K562 (cell line): ENCODE measurements at places on chromosomes 2 and 18. TPM values are rescaled to one million over a fixed set of nuclear protein-coding genes. Genes with fewer than 3 reads are reported as not detected.

The TTC27 gene
- 57.3 and 60.0 TPM in 2 replicates for total RNA-seq

The IL1RL2 gene
- total RNA-seq = not detected in 2 replicates

The BCL2 gene
- total RNA-seq = 1.1 and 1.2 TPM in 2 replicates

- H3K27ac ChIP-seq = no peak overlapping the region
- no peaks in the 10 kb centered on the region for H3K36me3 ChIP-seq
- H3K4me1 ChIP-seq = peaks cover 36% of the 10 kb centered on the region
- H3K27me3 ChIP-seq = no peaks in the 10 kb centered on the region
- peak; percentile 27 for DNase-seq
Measured at GRCh38 chr2:28390746-28391563, 1.7 kb upstream of the FOSL2 start.

DNA sequence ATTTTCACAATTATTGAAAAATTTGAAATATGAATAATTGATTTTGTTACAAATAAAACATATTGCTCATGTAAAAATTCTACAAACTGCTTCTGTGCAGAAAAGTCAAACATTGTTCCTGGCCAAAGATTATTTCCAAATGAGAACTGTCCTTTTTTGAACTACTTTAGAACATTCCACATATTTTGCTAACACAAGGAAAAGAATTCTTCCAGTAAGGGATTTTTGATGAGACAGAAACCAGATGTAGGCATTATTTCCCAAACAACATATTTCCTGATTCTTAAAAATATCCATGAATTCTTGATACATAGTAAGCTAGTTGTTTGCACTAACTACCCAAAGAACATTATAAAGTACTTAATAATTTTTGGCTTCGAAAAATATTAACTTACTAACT lies 715.2 kb downstream of the CCDC85A start:
- H3K27me3 ChIP-seq = no peaks in the 10 kb centered on the region
- no peak overlapping the region for H3K27ac ChIP-seq
- no peaks in the 10 kb centered on the region for H3K36me3 ChIP-seq
- no peak overlapping the region for H3K4me3 ChIP-seq
- DNase-seq = no peak

DNA sequence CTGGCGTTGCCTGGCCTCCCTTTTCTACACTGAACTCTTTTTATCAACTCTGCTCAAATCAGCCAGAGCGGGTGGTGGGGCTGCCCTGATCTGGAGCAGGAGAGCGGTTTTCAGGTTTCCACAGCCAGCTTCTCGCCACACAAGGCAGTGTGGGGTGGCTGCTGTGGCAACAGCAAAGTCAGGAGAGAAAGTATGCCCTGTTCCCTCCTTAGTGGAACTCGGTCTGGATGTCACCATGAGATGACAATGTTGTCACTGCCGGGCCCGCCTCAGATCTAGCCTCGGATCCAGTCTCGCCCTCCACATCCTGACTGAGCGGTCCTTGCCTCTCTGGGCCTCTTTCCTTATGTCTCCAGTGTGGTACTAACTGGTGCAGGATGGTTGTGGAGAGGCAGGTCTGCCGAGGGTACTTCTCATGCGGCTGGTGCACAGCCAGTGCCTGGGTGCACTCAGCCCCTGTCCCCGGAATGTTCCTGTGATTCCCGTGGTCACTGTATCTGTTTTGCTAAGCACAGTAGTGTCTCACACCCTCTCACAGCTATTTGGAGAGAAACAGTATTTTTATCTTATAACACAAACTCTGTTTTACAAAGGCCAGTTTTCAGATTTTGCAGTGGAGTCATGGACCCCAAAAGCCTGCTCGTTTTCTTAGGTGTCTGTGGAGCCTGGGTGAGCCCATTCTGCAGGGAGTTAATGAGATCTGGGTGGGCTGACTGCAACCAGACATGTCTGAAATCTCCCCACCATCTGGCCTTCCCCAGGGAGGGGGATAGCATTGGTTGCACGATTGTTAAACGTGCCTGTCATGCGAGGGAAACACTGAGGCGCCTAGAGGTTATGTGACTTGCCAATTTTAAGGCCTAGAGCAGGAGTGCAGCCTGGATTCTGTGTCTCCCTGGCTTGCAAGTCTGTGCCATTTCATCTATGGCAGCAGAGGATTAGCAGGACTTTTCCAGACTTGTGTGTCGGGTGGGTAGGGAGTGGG lies 261.1 kb upstream of the AGAP1 start:
- H3K27ac ChIP-seq = no peak overlapping the region
- DNase-seq = no peak
- no peaks in the 10 kb centered on the region for H3K36me3 ChIP-seq
- H3K27me3 ChIP-seq = peaks cover 15% of the 10 kb centered on the region
- H3K4me3 ChIP-seq = no peak overlapping the region

GRCh38 chr2:72803626-72804320 lies 22.1 kb downstream of the EXOC6B start:
- no peaks in the 10 kb centered on the region for H3K4me1 ChIP-seq
- no peaks in the 10 kb centered on the region for H3K27me3 ChIP-seq
- DNase-seq = no peak
- H3K36me3 ChIP-seq = no peaks in the 10 kb centered on the region
- H3K27ac ChIP-seq = no peak overlapping the region
- no peak overlapping the region for H3K4me3 ChIP-seq
